ENCODE measurements at places on chromosomes 4 and X.

DNA sequence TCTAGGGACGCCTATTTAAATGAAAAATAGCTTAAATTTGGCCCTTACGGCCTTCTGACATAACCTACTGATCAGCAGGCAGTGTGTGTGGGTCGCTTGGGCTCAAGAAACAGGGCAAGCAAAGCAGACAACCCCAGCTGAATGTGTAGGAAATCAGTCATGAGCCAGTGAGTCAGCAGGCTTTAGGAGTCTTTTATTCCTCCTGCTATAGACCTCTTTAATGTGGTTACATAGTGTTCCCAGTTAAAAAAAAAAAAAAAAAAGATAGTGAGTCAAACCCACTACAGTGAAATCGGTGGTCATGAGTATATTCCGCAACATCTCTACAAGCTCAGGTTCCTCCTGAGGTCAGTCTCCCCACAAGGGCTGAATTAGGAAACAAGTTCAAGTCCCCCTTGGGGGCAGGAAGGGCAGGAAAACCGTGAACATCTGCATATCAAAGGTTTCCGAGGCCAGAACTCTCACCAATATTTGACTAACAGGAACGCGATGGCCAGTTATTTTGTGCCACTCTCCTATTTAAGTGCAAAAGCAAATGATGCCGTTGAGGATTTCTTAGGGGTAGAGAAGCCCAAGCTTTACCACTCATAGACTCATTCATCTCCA, 32.7 kb downstream of the ACSL1 start:
- peak; percentile 94 for DNase-seq

DNA sequence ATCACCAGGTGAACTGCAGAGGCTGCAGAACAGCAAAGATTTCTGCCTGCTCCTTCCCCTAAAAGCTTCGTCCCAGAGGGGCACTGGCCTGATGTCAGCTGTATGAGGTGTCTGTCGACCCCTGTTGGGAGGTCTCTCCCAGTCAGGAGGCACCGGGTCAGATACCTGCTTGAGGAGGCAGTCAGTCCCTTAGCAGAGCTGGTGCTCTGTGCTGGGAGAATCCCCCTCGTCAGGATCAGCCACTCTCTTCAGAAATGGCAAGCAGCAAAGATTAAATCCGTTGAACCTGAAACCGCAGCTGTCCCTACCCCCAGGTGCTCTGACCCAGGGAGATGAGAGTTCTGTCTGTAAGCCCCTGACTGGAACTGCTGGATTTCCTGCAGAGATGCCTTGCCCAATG, 1166.3 kb upstream of the ADGRL3 start:
- DNase-seq: no peak

DNA sequence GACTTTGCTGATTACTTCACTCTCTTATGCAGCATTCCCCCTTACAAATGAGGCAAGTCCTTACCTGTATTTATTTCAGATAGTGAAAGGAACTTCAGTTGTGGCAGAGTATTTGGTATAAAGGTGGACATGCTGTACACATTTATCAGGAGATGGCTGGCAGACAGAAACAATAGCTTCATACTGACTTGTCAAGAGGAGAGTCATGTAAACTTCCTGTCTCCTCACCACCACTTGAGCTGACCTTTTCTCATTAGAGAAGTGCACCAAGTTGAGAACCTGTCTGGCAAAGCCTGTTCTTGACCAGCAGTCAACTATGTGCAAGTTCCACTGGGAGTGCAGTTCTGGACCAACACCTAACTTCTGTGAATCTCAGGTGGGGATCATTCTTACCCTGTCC, 80.8 kb downstream of the LARP1B start:
- DNase-seq: no peak

DNA sequence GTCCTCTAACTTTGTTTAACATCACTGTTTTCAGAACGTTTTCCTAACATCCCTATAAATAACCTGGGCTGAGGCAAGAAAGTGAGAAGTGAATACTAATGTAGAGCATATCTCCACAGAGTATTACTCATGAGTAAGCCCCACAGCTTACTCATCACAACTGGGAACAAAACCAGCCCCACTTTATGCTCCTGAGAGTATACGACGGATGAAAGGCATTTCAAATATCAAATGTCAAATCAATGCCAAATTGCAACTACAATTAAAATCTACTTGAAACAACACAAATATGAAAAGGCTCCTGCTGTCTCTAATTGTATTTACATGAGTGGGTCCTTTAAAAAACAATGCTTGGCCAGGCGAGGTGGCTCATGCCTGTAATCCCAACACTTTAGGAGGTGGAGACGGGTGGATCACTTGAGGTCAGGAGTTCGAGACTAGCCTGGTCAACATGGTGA, 41.2 kb downstream of the SH3RF1 start:
- peak; percentile 97 for DNase-seq

DNA sequence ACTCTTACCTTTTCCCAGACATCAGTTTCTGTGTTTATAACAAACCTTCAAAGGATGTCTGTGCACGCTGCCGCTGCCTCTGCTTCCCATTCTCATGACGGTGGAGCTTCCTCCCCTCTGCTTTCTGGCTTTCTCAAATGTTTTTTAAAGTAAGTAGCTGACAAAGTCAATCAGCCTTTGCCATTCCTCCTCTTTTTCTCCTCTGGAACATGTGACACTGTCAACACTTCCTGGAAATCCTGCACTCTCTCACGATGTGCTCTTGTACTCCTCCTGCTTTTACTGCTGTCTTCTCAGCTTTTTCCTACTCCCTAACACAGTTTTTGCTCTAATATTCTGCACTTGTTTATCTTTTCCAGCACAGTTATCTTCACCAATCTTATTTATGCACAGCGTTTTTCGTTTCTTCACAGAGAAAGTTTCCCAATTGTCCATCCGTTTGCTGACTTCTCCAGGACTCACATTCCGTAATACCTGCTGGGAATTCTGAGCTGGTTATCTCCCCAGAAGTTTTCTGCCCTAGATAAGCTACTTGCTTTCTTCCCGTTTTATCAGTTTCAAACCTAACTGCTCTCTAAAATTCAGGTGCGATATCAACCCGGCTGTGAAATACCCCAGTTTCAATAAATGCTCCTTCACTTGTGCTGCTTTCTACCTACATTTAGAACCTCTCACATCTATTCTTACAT, 465.6 kb upstream of the AGA start:
- no peak for DNase-seq

- no peak for DNase-seq
These were observed 1017.2 kb downstream of the PCDH7 start for GRCh38 chr4:31737419-31737818.

DNA sequence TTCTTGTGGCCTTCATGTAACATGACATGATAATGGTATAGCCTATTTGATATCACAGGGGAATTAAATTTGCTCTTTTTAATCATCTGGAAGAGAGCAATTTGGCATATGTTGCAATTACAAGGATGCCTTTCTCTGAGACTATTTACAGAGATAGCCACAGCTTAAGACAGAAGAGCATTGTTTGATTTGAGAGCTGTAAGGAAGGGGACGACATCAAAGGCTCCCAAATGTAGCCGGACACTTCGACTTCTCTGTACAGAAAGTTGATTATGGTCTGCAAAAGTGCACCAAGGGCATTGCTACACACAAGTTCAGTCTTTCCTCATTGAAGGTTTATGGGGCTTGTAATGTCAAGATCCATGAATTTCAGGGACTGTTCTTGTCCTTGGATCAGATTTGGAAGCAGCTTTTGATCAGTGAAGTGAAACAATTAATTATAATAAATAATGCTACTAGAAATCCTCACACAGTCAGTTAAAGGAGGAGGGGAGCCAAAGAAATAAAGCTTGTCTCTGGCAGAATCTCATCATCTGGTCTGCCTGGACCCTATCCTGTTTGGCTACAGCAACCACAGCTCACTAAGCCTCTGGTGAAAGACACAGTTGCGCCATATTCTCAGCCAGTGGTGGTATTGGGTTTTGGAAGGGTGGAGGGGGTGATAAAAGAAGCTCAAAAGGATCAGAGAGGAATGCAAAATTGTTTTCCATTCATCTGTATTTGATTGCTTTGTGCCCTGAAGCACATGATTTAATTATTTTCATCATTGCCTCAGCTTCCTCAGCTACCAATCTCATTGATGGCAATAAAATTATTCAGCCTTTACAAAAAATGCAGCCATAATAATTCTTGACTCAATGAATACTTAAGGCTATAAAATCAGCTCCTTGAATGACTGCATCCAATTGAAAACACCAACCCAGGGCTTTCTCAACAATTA, 654.3 kb upstream of the LCORL start:
- DNase-seq: no peak

DNA sequence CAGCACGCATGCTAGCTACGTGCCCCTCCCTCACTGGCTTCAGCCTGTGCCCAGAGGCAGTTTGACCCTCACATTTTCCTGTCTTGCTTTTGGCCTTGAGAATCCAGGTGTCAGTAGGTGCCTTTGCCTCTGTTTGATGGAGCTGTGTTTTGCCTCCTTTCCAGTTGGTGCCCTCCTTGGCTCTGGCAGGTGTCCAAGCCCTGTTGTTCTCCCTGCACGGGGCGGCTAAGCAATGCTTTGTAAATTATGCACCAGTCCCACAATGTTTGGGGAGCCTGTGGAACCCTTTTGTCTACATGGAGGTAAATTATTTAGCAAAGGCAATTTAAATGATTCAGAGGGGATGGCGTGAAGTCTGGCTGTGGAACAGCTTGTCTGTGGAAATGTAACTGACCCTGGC, 202.9 kb upstream of the BOD1L1 start:
- DNase-seq: no peak

- no peak for DNase-seq
These were observed 4.3 kb upstream of the NSUN7 start for GRCh38 chr4:40745285-40745984.

GRCh38 chrX:11103006-11103405, 8.1 kb upstream of the HCCS start:
- DNase-seq: no peak

- DNase-seq: no peak
These were observed 47.8 kb downstream of the BEX3 start for GRCh38 chrX:103423955-103424638.

- DNase-seq: no peak
These were observed 294.2 kb downstream of the GRIA2 start for GRCh38 chr4:157514711-157515110.

GRCh38 chrX:69152417-69152841, 12.8 kb downstream of the PJA1 start:
- peak; percentile 67 for DNase-seq

GRCh38 chr4:186604124-186604807, 48.9 kb upstream of the MTNR1A start:
- DNase-seq: no peak

DNA sequence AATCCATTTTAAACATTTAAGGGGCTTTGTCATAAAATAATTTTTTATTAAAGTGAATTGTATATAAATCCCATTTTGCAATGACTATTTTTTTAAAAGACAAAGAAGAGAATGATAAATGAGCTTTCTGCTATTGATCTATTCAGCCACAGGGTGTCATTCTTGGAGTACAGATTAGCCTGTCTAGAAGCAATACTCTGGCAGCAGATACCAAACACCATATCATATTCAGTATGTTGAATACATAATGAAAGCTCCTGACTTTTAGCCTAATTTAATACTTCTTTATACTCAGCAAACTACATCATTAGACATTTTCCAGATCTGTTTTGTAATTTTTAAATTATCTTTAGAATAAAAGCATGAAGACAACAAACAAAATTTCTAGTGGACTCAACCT, 496.3 kb downstream of the PDGFC start:
- DNase-seq: peak; percentile 78

- DNase-seq: peak; percentile 22
These were observed 393 bp downstream of the SH3KBP1 start for GRCh38 chrX:19886883-19887531.

Data from EH (cell line).